Activated T-cell treated with anti-CD3 and anti-CD28 coated beads for 1 hour (primary cell): ENCODE measurements at places on chromosomes 12 and 14.
A peak's percentile ranks its signal among the peaks of the same experiment; 100 is the strongest.

DNA sequence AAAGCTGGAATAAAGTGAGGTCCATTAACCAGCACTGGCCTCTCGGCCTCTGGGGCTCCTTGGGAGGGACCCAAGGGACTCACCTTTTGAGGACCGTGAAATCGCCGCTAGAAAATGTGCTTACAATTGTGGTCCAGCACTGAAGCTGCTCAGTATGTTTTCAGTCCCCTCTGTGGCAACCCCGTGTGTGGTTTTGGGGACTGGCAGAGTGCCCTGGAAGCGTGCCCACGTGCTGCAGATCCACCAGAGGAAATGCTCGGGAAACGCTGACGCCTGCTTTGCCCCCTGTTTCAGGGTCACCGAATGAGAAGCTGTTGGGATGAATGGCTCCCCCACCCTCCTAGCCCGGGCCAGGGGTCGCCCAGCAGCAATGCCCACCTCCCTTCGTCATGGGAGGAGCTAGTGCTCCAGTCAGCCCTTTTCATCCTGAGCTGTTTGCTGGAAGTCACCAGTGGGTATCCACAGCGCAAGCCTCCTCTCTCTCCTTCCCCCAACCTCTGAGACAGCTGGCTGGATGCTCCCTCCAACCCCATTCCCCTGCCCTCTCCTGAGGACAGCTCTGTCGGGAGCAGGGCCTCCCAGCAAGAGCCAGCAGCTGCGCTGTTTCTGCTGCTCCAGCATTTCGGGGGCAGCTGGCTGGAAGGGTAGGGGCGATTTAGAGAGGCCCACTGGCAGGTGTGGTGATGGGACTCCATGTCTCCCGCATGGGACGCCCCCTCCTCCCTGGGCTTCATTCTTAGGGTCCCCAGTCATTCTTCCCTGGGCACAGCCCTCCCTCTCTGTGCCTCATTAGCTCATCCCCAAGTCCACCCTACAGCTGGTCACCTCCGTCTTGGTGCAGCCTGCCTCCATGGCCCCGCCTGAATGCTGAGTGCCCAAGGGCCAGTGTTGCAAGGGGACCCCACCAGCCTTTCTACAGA is 33.2 kb upstream of the PPP1R13B start:
- DNase-seq = peak; percentile 11

- no peak for DNase-seq
These were observed 427.2 kb downstream of the TRHDE start for GRCh38 chr12:72699362-72699761.

- DNase-seq = no peak
These were observed 58.0 kb upstream of the GSC start for GRCh38 chr14:94827711-94828447.

DNA sequence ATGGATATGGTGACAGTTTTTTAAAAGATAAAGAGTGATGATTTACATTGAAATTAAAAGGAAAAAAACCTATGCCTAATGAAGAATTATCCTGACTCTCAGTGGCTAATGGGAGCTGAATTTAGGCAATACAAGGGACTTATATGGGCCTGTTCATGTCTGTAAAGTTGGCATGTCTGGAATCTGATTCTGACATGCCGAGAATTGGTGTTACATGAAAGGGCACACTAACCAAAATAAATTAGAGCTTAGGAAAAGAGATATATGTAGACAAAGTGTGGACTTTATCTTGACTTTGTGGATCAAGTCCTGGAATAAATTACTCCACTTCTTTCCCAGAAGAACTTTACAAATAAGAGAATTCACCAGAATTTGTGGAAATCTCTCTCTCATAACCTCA is 1.1 kb downstream of the TDG start:
- no peak for DNase-seq

DNA sequence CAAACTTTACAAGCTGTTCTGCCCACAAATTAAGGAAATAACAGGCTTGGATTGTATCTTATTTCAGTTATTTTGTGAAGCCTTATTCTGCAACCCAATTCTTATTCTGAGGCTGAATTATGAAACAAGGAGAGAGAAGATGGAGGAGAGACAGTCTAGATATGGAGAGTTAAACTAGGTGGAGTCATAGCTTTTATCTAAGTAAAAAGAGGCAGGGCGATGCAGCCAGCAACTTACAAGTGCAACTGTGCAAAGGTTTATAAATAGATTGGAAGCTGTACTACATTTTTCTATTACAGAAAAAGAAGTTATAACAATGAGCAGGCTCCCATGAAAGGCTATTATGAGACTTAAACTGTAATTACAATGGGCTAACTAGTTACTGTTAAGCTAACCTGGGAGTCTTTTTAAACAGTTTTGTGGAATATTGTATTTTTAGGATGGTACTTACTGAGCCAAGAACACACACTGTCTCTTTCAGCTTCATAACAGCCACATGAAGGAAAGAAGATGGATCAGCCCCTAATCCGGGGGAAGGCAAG is 22.4 kb downstream of the NID2 start:
- no peak for DNase-seq

DNA sequence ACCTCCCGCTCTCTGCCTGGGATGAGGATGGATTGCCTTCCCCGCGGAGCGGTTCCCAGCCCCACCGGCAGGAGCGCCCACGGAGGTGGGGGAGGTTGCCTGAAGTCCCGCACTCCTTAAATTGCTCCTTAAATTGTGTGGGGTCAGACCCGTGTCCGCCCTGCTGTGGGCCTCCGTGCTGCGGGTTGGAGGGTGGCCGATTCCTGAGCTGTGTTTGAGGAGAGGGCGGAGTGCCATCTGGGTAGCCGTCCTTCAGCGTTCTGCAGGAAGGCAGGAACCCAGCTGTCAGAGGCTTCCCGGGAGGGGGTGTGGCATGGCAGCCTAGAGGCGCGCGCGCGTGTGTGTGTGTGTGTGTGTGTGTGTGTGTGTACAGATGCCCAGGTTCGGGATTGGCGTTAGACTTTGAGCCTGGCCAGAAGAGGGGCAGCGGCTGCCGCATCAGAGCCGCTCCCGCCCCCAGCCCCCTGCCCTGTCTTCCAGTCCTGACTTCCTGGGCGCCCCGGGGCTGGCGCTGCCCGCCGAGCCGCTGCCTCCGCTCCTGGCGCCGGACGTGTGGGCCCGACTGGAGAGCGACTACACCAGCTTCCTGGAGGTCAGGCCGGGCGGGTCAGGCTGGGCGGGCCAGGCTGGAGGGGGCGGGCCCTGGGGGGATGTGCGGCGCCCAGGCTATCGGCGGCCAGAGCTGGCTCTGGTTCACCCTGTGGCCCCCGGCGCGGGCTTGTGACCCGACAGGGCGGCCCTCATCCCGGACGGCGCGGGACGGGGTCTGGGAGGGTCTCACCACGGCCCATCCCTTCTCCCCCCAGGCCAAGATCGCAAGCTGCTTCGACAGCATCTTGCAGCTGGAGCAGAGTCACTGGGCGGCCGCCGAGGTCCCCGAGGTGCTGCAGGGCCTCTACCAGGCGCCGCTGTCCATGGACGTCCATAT is 9.2 kb downstream of the EXOC3L4 start:
- DNase-seq = no peak

DNA sequence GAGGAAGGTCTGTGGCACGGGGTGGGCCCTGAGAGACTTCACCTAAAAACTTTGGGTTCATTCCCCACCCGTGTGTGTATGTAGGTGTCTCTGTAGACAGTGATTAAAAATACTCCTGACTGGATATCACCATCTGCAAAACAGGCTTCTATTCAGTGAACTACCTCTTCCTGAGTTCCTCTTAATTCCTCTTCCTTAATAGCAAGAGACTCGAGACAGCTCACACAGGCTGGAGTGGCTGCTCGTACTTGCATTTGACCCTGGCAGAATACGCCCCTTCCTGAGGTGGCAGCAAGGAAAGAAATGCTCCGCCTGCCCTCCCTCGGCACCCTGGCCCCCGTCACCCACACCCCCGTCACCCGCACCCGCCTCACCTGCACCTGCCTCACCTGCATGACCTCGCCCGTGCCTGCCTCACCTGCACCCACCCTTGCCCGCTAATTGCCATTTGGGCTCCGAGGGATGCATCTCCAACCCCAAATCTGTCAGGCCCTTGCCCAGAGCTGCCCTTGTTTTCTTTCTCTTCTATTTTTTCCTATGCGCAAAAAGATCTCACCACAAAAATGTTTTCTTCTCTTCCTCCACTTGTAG is 90.0 kb downstream of the FBXL14 start:
- DNase-seq = no peak

DNA sequence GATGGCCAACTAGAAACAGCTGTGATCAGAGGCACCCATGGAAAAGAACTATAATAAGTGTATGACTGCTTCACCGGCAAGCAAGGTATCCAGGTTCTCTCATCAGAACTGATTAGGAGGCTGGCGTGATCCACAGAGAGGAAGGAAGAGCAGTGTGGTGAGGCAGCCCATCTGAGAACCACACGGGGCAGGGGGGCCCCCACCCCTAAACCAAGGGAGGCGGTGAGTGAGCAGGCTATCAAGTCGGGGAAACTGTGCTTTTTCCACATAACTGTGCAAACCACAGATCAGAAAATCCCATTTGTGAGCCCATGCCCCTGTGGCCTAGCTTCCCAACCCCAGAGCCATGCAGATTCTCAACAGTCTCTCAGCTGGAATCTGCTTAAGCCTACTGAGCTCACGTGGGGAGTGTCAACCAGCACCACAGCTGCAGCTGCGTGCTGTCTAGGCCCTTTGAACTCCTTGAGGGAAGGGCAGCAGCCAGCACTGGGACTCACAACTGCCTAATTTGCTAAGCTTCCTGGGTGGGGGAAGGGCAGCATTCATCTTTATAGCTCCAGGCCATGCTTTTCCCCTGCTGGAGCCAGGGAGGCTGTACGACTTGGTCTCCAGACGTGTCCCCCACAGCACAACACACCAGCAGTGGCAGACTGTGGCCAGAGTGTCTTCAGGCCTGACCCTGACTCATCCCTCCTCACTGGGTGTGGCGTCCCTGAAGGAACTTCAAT is 444.4 kb upstream of the ATP2B1 start:
- DNase-seq = no peak

- DNase-seq = peak; percentile 47
These were observed 28.8 kb upstream of the LRRC10 start for GRCh38 chr12:69639400-69640016.

GRCh38 chr12:49885663-49886461 is 17.8 kb downstream of the FAIM2 start:
- no peak for DNase-seq

- no peak for DNase-seq
These were observed 46.2 kb downstream of the BCAT1 start for GRCh38 chr12:24902511-24903328.

DNA sequence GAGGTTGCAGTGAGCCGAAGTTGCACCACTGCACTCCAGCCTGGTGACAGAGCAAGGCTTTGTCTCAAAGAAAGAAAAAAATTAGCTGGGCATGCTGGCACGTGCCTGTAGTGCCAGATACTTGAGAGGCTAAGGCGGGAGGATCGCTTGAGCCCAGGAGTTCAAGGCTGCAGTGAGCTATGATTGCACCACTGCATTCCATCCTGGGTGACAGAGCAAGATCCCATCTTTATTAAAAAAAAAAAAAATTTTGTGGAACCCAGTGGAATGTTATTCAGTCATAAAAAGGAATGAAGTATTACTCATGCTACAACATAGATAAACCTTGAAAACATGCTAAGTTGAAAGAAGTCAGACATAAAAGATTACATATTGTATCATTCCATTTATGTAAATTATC is 8.3 kb upstream of the ERBB3 start:
- DNase-seq = no peak

GRCh38 chr12:15757553-15758255 is 31.5 kb downstream of the EPS8 start:
- DNase-seq = no peak

- no peak for DNase-seq
These were observed 4.1 kb downstream of the TSPAN11 start for GRCh38 chr12:30930641-30931040.

GRCh38 chr14:30525833-30526232 is 33.1 kb upstream of the G2E3 start:
- DNase-seq = no peak

DNA sequence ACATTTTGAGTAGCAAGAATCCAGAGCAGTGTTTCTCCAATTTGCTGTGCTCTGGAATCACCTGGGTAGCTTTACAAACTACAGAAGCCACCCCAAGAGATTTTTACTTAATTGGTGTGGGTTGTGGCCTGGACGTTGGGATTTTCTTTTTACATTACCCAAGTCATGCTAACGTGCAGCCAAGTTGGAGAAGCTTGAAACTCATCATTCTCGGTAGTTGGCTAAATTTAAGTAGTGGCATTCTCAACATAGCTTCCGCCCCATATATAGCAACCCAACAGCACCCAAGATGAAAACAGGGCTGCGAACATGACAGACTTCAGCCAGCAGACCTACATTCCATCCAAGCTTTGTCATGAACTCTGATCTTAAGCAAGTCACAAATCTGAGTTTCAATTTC is 25.0 kb downstream of the DAD1 start:
- no peak for DNase-seq

GRCh38 chr14:29918981-29919380 is 8.7 kb downstream of the PRKD1 start:
- DNase-seq = no peak

GRCh38 chr12:82209533-82209932 is 148.7 kb downstream of the CCDC59 start:
- DNase-seq = no peak

GRCh38 chr14:91419044-91419397 is 1.4 kb upstream of the CCDC88C start:
- DNase-seq = no peak

DNA sequence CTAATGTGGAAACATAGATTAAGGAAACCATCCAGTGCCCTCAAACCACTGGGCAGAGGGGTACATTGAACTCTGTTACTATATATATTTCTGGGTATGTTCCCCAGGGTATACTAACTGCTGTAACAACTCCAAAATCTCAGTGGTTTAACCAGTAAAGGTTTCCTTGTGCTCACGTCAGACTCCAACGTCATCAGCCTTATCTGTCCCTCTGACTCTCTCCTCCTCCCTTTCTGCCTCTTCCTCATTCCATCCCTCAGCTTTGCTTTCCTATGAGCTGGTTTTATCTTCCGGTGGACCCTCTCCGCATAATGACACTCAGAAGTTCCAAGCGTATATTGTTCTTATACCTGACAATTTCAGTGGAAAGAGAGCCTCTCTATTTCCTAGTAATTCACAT is 21.2 kb upstream of the SMCO2 start:
- DNase-seq = no peak

- no peak for DNase-seq
These were observed 32.3 kb downstream of the PROX2 start for GRCh38 chr14:74843653-74844052.

DNA sequence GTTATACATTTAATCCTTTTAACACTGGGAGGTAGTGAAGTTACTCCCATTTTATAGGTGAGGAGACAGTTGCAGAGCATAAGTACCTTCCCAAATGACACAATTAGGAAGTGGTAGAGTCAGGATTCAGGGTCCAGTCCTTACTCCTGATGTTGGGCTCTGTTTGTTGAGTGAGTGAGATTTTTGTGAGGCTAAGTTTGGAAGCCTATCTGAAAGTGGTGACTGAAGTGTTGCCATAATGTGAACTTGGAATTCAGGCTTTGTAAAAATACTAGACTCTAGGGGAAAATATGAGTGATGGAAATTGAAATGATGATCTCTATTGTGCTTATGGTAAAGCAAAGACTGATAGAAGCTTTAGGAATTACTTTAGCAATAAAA is 2.2 kb downstream of the NUDT4 start:
- DNase-seq = no peak
